ENCODE measurements at places on chromosomes 4 and X.
A peak's percentile ranks its signal among the peaks of the same experiment; 100 is the strongest.

- no peak for DNase-seq
Measured at GRCh38 chr4:123408471-123409084, 12.0 kb downstream of the SPRY1 start.

GRCh38 chrX:134732676-134733075 lies 74.4 kb upstream of the PLAC1 start:
- DNase-seq, result no peak

GRCh38 chrX:136909706-136910564 lies 29.4 kb upstream of the RBMX start:
- peak; percentile 65 for DNase-seq

DNA sequence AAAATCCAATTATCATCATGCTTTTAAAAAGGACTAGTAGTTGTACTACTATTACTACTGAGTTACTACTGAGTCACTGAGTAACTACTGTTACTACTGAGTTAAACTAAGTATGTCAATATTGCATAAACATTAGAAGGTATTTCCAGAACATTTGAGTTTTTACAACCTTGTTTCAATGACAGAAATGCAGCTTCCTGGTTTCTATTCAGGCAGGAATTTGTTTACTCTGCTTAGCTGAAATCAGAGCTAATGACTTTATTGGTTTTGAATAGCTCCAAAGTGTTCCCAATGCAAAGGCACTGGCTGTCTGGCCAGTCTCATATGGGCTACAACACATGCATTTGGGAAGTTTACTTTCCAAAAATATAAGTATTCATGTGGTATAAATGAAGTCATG lies 12.0 kb downstream of the RPS6KA6 start:
- no peak for DNase-seq

DNA sequence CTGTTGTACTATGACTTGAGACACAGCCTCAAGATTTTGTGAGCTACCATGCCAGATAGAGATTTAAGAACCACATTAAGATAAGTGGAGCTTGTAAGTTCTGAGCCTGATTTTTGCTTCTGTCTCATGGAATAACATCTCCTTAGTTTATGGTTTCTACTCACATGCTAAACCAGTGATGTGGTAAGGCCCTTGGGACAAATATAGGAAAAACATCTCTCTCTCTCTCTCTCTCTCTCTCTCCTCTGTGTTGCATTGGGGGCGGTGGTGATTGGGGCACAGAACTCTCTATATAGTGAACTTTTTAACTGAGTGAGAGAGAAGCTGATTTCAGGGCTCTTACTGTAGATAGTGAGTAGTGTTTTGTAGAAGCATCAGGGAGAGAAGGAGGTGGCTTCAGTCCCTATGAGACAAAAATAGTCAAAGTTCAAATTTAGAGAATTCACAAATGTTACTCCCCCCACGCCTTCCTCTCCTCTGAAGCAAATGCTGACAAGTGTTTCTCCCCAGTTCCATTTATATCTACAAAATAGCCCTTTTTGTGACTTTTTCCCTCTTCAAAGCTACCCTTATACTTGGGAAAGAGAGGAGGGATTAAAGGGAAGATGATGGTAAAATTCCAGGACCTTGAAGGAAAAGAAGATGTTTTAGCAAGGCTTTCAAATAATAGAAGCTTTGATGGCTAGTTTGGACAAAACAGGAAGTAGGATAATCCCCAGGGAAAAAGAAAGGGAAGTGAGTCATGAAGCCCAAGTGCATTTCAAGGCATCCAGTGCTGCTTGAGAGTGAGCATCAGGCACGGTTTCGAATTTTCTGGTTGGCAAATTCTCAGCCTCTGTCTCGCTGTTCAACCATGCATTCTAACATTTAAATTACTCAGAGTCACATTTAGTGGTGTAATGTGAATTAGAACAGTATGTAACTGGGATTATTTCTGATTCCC lies 134.3 kb upstream of the AP1S2 start:
- peak; percentile 7 for DNase-seq

GRCh38 chr4:41081847-41082246 lies 132.5 kb downstream of the APBB2 start:
- DNase-seq, result no peak

- DNase-seq, result no peak
Measured at GRCh38 chrX:27598312-27598711, 8.2 kb downstream of the DCAF8L2 start.

Measured in SW 1271 (cell line).